Esophagus (tissue), 2 donors: ENCODE measurements at places on chromosomes 13 and 19. TPM values are rescaled to one million over a fixed set of nuclear protein-coding genes. Genes with fewer than 3 reads are reported as not detected.

ZNF808 gene
- 4.2 TPM for polyA plus RNA-seq

LGI4 gene
- polyA plus RNA-seq = 6.5 TPM

ZNF492 gene
- 0.22 TPM for polyA plus RNA-seq

ZNF541 gene
- polyA plus RNA-seq = 0.14 TPM

MAP4K1 gene
- 3.3 TPM for polyA plus RNA-seq
